Thymus (tissue), 14 donors: ENCODE measurements at places on chromosomes 7 and 10. TPM values are rescaled to one million over a fixed set of nuclear protein-coding genes. Genes with fewer than 3 reads are reported as not detected.

- H3K27me3 ChIP-seq, result no peaks in the 10 kb centered on the region
- H3K4me1 ChIP-seq, result no peaks in the 10 kb centered on the region
- no peak overlapping the region for H3K4me3 ChIP-seq
- no peak overlapping the region for H3K27ac ChIP-seq
Observed at GRCh38 chr7:424961-425793, 94.5 kb downstream of the PDGFA start.

Gene BTBD16
- 0.14 TPM for total RNA-seq

GRCh38 chr7:75758491-75758890 lies 13.5 kb downstream of the CCL26 start:
- no peaks in the 10 kb centered on the region for H3K36me3 ChIP-seq
- H3K4me1 ChIP-seq, result no peaks in the 10 kb centered on the region
- no peaks in the 10 kb centered on the region for H3K27me3 ChIP-seq
- H3K4me3 ChIP-seq, result no peak overlapping the region
- DNase-seq, result no peak
- H3K27ac ChIP-seq, result no peak overlapping the region

Gene SLC18A3
- not detected for total RNA-seq

Gene MET
- 1.4 TPM for total RNA-seq

- no peaks in the 10 kb centered on the region for H3K27me3 ChIP-seq
- DNase-seq, result no peak
- no peak overlapping the region for H3K4me3 ChIP-seq
Observed at GRCh38 chr10:7193369-7193768, 217.5 kb downstream of the SFMBT2 start.

GRCh38 chr7:30888747-30889146 lies 22.9 kb upstream of the AQP1 start:
- H3K4me3 ChIP-seq, result no peak overlapping the region
- no peak for DNase-seq
- no peak overlapping the region for H3K27ac ChIP-seq
- H3K4me1 ChIP-seq, result no peaks in the 10 kb centered on the region
- H3K36me3 ChIP-seq, result no peaks in the 10 kb centered on the region

DNA sequence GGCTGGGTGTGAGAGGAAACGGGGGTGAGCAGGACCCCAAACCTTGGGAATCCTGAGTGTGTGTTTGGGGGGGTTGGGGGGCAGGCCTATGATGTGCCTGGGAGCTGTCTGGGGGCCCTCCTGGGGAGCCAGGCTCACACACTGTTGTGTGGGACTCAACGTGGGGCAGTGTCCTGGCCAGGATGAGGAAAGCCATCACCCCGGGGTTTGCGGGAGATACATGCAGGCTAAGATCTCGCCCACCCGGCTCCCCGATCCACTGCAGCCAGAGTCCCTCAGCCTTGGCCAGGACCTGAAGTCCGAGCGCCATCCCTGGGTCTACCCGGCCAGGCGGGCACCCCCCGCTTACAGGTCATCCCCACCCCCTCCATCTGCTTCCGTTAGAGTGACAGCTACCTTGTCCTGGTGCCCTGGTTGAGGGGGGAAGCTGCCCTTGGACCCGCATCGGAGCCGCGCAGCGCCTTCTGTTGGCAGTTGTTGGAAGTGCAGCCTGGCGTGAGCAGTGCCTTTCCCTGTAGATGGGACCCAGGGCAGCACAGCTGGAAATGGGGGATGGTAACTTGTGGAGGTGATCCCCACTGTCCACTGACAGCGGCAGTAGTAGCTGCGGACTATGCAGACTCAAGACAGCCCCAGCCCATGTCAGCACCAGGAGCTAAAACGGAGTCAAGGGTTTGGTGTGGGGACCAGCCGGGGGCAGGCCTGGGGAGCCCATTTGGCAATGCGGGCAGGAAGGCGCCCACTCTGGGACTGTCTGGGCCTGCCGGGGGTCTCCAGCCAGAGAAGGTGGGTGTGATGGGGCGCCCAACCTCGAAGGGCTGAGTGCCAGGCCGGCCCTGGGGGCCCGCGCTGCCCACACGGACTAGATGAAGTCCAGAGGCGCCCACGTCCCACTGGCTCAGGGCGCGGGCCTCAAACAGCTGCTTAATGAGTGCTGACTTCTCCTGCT lies 885.6 kb upstream of the ZNF722 start:
- no peaks in the 10 kb centered on the region for H3K36me3 ChIP-seq
- no peak overlapping the region for H3K27ac ChIP-seq
- H3K27me3 ChIP-seq, result no peaks in the 10 kb centered on the region
- no peak overlapping the region for H3K4me3 ChIP-seq

DNA sequence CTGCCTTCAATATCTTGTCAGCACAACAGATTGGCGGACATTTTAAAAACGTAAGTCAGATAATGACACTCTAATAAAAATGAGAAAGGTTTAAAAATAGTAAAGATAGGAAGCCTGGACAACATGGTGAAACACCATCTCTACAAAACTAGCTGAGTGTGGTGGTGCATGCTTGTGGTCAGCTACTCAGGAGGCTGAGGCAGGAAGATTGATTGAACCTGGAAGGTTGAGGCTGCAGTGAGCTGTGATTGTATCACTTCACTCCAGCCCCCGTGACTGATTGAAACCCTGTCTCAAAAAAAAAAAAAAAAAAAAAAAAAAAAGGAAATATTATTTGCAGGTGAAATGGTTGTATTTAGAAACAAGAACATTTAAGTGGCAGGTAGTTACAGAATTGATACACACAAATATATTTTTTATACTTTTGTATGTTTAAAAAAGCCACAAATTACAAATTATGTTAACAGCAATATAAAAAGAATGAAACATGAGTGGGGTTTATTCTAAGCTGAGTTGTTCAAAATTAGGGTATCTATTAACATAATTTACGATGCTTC lies 141.9 kb downstream of the ADK start:
- no peaks in the 10 kb centered on the region for H3K36me3 ChIP-seq
- no peak for DNase-seq
- H3K27ac ChIP-seq, result no peak overlapping the region
- H3K4me1 ChIP-seq, result no peaks in the 10 kb centered on the region

DNA sequence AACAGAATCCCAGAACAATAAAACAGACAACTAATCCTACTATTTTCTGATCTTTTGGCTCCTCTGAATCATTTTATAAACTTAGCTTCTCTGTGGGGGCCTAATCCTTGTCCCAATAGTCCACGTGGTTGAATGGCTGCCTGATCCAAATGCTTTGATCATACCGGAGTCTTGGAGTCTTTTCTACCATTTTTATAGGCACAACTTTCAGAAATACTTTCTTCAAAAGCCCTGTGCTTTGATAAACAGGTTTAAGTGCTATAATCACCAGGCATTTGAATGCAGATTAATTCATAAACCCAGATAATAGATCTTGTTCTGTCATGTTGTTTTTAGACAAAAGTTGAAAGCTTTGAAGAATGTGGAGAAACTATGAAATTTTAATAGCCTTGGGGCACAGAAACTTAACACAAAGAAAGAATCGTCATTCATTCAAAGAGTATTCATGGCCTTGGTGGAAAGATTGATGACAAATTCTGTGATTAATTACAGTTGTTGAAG lies 163.7 kb downstream of the AHR start:
- H3K4me3 ChIP-seq, result no peak overlapping the region
- DNase-seq, result no peak

- H3K27me3 ChIP-seq, result no peaks in the 10 kb centered on the region
- no peak overlapping the region for H3K4me3 ChIP-seq
- peaks cover 18% of the 10 kb centered on the region for H3K4me1 ChIP-seq
- peaks cover 36% of the 10 kb centered on the region for H3K36me3 ChIP-seq
- DNase-seq, result no peak
Observed at GRCh38 chr7:149622444-149623210, 125.0 kb upstream of the ZNF746 start.

- H3K4me3 ChIP-seq, result peak overlapping the region; percentile 8
- H3K27ac ChIP-seq, result no peak overlapping the region
- no peak for DNase-seq
- peaks cover 13% of the 10 kb centered on the region for H3K4me1 ChIP-seq
- no peaks in the 10 kb centered on the region for H3K36me3 ChIP-seq
Observed at GRCh38 chr10:45427262-45427969, 53.4 kb downstream of the ALOX5 start.

DNA sequence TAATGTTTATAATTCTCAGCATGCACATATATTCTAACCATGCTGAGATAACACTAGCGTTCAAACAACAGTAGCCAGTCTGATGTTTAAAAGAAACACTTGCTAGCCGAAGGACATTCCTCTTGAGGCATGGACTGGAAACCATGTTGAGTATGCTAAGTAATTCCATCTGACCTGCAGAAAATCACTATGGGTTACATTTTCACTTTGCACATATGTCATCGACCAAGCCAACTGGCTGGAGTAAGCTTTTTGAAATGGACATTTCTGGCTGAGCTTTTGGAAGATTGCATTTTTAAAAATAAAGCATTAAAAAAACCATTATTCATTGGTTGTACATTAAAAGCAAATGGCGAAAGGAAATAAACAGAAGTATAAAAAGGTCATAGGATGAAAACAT lies 88.2 kb downstream of the BBS9 start:
- no peak overlapping the region for H3K4me3 ChIP-seq
- H3K27ac ChIP-seq, result no peak overlapping the region
- H3K27me3 ChIP-seq, result no peaks in the 10 kb centered on the region
- H3K4me1 ChIP-seq, result no peaks in the 10 kb centered on the region
- H3K36me3 ChIP-seq, result no peaks in the 10 kb centered on the region

- H3K4me1 ChIP-seq, result no peaks in the 10 kb centered on the region
- H3K36me3 ChIP-seq, result no peaks in the 10 kb centered on the region
- H3K4me3 ChIP-seq, result no peak overlapping the region
Observed at GRCh38 chr10:59857049-59857448, 49.3 kb downstream of the CCDC6 start.

GRCh38 chr10:5595994-5596471 lies 70.4 kb downstream of the ASB13 start:
- H3K4me3 ChIP-seq, result no peak overlapping the region
- DNase-seq, result no peak
- no peaks in the 10 kb centered on the region for H3K36me3 ChIP-seq
- no peaks in the 10 kb centered on the region for H3K27me3 ChIP-seq

- peaks cover 8% of the 10 kb centered on the region for H3K4me1 ChIP-seq
- no peak for DNase-seq
- peaks cover 18% of the 10 kb centered on the region for H3K36me3 ChIP-seq
- no peak overlapping the region for H3K27ac ChIP-seq
Observed at GRCh38 chr10:100184426-100184825, 1.4 kb downstream of the ERLIN1 start.

Gene RBP4
- total RNA-seq, result 0.19 TPM

DNA sequence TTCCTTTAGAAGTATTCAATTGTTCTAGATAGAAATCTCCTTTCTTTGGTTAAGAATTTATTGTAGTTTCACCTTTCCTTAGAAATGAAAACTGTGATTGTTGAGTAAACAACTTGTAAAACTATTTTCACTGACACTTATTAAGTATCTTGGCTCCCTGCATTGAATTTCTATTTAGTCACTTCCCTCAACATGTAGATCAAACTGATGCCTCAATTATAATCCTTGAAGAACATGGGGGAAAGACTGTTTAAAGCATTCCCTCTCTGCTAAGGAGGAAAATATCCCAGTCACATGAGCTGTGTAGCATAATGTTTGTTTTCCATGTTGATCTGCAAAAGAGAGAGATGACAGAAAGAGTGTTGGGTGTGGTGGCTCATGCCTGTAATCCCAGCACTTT lies 99.7 kb downstream of the PDE1C start:
- no peaks in the 10 kb centered on the region for H3K4me1 ChIP-seq
- no peaks in the 10 kb centered on the region for H3K27me3 ChIP-seq
- no peaks in the 10 kb centered on the region for H3K36me3 ChIP-seq
- H3K4me3 ChIP-seq, result no peak overlapping the region

DNA sequence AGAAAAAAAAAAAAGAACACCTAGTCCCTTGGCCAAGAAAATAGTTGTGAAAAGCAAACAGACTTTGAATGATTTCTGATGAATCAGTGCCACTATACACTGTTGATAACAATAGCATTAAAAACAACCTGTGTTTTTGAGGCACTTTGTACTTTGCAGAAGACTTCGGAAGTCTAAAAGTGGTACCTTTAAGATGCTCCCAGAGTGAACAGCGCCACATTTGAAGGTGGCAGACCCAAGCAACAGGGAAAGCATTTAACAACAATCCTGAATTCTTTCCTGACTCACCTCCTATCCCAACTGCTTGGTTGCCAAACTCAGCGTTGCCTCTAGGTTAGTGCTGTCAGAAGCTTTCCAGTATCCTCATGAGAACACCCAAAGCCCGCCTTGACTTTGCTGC lies 102.5 kb upstream of the CCDC6 start:
- H3K4me3 ChIP-seq, result no peak overlapping the region
- no peaks in the 10 kb centered on the region for H3K27me3 ChIP-seq
- H3K36me3 ChIP-seq, result no peaks in the 10 kb centered on the region

DNA sequence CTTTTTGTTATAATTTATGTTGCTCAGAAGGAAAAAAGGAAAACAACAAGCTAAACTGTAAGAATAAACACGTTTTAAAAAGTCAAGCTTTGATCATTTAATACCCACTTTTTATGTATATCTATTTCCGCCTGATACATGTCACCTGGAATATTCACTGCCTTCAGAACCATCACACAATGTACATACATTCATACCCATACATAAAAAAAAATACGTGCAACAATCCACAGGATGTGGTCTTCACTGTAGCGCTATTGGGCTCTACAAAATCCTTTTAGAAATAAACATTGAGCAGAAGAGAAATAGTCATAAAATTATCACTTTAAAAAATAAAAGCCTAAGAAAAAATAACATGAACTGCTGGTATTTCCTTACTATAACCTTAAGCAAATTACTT lies 1078.9 kb upstream of the LRRTM3 start:
- H3K27ac ChIP-seq, result no peak overlapping the region
- no peaks in the 10 kb centered on the region for H3K36me3 ChIP-seq
- H3K4me3 ChIP-seq, result no peak overlapping the region
- no peaks in the 10 kb centered on the region for H3K4me1 ChIP-seq
- DNase-seq, result no peak
- H3K27me3 ChIP-seq, result no peaks in the 10 kb centered on the region

GRCh38 chr7:155619634-155620271 lies 24.7 kb upstream of the RBM33 start:
- H3K27me3 ChIP-seq, result no peaks in the 10 kb centered on the region
- no peak for DNase-seq
- no peak overlapping the region for H3K27ac ChIP-seq
- no peak overlapping the region for H3K4me3 ChIP-seq
- no peaks in the 10 kb centered on the region for H3K36me3 ChIP-seq

Gene LIPN
- total RNA-seq, result 0.09 TPM

- no peaks in the 10 kb centered on the region for H3K36me3 ChIP-seq
- peaks cover 50% of the 10 kb centered on the region for H3K27me3 ChIP-seq
- no peak overlapping the region for H3K4me3 ChIP-seq
- no peak for DNase-seq
- H3K27ac ChIP-seq, result no peak overlapping the region
Observed at GRCh38 chr10:23693501-23693901, 254.6 kb downstream of the OTUD1 start.

Gene CNTNAP2
- 10.3 TPM for total RNA-seq

DNA sequence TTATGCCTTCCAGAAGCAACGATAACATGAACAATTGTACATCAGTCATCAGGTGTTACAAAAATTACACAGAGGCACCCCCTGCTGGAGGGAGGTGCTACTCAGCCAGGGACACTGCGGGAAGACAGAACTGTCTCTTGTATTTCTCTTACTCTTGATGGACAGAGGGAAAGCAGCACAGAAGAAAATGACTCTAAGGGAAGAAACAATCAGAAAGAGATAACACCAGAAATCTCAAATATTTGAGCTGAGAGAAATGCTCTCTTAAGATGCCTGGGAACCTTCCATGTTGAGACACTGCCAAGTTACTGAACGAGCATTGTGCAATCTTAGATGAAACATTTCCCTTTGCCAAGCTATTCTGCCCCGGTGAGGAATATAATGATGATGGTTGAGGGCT lies 227.6 kb upstream of the NPSR1 start:
- H3K4me1 ChIP-seq, result no peaks in the 10 kb centered on the region
- no peak overlapping the region for H3K4me3 ChIP-seq
- H3K36me3 ChIP-seq, result no peaks in the 10 kb centered on the region
- no peak for DNase-seq
